Naive thymus-derived CD8-positive, alpha-beta T cell (primary cell): ENCODE measurements at places on chromosomes 7 and 10. TPM values are rescaled to one million over a fixed set of nuclear protein-coding genes. Genes with fewer than 3 reads are reported as not detected.

GRCh38 chr7:55065079-55065478 is 46.3 kb downstream of the EGFR start:
- no peak for DNase-seq

DNA sequence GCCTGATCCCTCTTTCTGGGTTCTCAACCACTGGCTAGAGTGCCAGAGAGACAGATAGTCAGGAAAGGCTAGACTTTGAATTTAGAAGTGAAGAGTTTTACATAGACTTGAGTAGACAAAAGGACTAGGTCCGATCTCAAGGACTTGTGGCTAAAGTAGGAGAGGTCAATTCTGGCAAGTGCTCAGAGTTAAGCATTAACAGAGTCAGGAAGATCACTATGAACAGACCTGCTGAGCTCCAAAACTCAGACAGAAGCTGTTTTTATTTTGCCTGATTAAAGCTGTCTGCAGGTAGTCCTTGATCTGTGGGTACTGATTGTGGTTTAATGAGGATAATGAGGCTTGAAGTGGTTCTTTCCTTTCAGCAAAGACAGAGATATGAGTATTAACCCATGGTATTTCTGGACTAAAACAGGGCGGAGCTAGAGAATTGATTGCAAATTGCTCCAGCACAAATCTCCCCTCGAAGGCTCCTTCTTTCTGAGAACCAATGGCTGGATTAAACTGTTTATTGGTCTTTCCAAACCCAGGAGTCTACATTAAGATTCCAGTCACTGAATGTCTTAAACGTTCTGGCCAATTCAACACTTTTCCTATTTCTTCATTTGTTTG is 423.2 kb downstream of the IPMK start:
- DNase-seq: no peak

DNA sequence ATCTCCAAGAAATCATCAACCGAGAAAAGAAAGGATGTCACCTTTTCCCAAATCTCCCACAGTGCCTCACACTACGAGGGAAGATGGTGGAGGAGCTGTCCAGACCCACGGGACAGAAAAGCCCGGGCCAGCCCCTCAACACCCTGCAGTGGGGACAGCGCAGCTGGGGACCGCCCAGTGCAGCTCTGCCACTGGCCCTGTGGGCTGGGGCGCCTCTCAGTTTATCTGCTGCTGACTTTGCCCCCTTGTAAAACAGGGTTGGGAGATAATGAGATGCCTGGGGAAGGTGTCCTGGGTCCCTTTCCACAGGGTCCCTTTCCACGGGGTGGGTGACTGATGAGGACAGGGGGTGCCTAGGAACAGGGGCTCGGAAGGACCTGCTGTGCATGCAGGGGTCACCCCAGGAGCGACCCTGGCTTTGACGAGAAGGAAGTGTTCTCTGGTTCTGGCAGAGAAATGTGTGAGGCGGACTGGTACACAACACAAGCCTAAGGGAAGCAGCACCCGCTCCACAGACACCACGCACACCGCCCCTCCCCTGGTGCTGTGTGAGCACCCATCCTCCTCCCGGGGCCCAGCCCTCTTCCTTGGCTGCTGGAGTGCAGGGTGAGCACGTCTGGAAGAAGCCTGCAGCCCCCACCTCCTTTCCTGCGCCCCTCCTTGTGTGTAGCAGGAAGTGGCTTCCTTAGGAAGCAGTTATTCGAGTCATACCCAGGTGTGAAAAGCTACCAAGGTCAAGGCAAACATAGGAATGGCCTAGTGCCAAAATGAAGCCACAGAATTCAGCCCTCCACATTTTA is 339.9 kb downstream of the DNAJB6 start:
- DNase-seq: no peak

GRCh38 chr10:47206449-47207280 is 93.3 kb upstream of the GDF10 start:
- peak; percentile 65 for DNase-seq

- DNase-seq: no peak
These were observed 15.8 kb downstream of the BTBD16 start for GRCh38 chr10:122286867-122287266.

DNA sequence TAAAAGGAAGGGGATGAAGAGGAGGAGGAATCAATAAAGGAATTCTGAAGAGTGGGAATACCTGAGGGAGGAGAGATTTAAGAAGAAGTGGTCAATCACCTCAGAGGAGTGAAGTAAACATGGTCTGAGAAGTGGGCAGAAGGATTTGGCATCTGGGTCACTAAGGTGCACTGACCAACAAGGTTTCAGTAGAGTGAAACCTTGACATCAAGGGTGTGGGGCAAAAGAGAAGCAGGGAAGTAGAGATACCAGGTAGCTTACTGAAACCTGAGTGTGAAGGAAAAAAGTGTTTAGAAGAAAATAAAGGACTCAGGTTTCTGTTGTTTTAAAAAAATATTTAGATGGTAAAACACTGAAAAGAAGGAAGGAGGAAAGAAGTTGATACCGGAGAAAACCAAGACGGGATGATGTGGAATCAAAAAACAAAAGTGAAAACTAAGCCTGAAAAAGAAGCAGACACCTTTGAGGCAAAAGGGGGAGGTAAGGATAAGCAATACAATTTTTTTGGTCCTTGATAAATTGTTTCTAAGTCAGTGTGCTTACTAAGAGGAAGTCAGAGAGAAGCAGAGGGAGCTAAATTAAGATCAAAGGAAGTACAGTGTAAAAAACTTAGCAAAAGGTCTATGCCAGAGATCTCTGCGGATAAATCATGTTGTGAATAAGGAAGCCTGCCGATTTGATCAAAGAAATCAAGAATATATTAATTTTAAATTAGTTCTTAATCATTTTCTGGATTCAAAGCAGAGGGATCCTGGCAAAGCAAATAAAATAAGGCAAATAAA is 137.2 kb upstream of the GPR22 start:
- no peak for DNase-seq

DNA sequence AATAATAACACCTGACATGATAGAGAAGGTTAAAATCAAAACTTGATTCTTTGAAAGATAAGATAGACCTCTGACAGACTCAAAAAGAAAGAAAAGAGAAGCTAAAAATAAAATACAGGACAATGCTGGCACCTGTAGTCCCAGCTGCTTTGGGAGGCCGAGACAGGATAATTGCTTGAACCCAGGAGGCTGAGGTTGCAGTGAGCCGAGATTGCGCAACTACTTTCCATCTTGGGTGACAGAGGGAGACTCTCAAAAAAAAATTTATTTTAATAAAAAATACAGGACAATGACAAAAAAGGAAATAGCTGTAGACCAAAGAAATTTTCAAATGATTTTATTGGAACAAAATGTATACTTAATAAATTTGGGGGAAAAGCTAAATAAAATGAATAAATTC is 263.2 kb downstream of the SDK1 start:
- no peak for DNase-seq

DNA sequence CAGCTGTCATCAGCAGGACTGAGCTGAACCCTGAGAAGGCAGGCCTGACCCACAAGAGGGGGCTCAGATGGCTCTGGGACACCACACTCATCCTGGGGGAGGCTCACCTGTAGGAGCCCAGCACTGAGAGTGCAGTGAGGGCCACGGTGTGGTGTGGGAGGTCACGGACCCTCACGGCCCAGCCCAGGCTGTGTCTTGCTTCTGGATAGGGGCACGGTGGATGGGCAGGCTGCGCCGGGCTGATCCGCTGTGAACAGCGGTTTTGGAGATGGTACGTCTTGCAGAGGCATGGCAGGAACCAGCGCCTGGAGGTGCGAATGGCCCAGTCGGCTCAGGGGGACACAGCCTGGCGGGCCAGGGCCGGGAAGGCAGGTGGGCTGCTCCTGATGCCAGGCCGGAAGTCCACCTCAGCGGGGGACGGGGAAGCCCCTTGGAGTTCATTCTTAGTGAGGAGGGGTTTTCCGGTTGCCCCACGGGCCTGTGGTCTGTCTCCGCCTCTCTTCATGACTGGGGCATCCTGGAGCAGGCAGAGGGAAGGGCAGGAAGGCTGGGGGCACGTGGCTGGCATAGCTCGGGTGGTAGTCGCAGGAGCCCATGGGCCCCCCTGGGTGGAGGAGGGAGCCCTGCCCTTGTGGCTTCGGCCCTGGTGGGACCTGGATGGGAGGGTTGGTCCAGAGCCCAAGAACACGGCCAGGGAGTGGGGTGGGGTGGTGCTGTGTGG is 112.5 kb downstream of the UNCX start:
- DNase-seq: no peak

GRCh38 chr7:158396982-158397862 is 190.4 kb downstream of the PTPRN2 start:
- DNase-seq: no peak

DNA sequence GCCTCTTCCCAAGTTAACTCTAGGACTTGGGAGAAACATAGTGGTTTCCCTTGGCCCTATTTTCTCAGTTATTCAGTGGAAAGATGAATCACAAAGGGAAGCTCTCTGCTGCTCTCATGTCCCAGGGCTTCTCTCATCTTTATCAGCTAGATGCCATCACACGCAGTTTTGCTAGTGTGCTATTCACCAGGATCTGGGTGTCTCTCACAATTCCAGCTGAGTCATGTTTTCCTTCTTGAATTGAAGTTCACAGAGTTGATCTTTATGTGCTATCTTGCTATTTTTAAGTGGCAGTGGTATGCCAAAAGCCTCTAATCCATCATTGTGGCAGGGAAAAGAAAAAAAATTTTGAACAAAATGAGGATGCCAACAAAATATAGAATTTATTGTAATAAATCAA is 101.3 kb downstream of the TWIST1 start:
- no peak for DNase-seq

DNA sequence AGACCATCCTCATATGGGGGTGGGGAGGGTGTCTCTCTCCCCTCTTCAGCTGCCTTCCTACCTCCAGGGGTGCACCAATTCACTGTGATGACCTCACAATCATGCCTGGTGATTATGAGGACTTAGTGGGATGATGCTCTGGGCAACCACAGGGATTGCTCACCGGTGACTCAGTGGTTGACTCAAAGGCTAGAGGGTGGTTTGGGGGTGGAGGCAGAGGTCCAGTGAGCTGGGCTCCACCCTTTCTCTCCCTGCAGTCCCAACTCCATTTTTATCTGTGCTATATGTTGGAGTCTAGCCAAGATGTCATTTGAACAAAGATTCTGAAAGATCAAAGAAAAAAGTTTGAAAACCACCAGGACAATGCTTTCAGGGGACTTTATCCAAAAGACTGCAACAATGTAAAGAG is 286.9 kb downstream of the KCNMA1 start:
- DNase-seq: no peak

- no peak for DNase-seq
These were observed 84.4 kb upstream of the FAM171A1 start for GRCh38 chr10:15455456-15455855.

DNA sequence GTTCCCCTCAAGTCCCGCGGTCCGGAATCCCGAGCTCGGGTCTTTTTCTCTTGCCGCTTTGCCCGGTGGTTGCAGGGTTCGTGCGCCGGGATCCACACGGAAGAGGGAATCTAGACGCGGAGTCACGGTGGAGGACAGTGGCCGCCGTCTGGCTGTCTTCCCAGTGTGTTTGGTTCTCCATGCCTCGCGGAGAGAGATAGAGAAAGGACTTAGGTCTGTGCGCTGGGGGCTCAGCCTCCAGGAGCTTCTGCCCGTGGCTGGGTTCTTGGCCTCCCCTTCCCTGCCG is 1.6 kb downstream of the FFAR4 start:
- no peak for DNase-seq

DNA sequence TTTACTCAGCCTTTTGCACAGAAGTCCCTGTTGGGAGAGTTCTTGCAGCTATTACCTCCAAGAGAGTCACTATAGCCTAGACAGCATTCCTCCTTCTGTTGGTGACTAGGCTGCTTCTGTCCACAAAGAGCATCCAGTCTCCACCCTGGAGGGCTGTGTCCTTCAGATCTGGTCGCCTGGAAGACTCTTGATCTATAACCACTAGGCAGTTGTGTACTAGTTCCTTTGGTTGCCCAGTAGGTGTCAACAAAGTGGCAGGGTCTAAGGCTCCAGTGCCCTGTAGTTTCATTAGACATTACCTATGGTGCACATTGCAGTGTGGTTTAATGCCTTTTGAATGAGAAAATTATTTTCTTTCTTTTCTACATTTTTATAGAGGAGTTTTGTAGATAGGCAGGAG is 11.3 kb upstream of the AKR1C2 start:
- DNase-seq: no peak

GRCh38 chr7:3175285-3175902 is 125.7 kb upstream of the SDK1 start:
- no peak for DNase-seq

STX1A gene
- 5.7 TPM for total RNA-seq

ZNF804B gene
- total RNA-seq: not detected

HERPUD2 gene
- 65.2 TPM for total RNA-seq

DCLRE1C gene
- total RNA-seq: 32.4 TPM

CFTR gene
- total RNA-seq: not detected

PNLIPRP2 gene
- total RNA-seq: not detected

VWDE gene
- 4.0 TPM for total RNA-seq
